ENCODE measurements at places on chromosomes 11 and 22. TPM values are rescaled to one million over a fixed set of nuclear protein-coding genes. Genes with fewer than 3 reads are reported as not detected.

DNA sequence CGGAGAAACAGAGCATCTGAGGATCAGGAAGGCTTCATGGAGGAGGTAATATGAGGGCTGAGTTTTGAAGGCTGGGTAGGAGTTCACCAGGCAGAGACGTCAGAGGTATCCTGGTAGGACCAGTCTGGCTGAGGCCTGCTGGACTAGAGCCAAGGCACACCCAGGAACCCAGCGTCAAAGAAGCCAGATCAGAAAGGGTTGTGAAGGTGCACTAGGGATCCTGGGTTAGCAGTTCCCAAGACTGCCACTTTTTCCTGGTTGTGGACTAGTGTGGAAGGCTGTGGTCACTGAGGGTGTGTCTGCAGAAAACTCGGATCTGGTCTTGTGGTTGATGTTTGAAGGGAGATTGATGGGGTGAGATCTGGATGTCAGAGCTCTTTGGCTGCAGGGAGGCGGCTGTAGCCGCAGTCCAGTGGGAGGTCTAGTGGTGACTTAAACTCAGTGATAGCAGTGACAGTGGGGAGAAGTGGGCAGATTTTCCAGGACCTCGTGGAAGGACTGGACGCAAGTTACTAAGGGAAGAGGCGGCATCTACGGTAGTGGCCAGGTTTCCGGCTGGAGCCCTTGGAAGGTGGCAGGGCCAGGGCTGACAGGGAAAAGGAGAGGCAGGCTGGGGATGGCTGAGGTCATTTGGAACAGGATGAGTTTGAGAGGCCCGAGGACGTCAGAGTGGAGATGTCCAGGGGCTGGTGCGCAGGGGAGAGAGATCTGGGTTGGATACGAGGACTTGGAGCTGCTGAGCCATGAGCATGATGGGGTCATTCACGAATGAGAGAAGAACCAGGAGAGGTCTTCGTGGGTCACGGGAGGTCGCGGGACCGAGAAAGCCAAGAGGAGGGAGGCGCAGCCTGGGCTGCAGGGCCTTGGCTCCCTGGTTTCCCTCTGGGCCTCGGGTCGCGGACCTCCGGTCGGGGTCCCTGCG lies 10.9 kb downstream of the RELA start:
- ATAC-seq = peak; percentile 61

GRCh38 chr22:36164621-36165020 lies 4.1 kb upstream of the APOL3 start:
- no peak for ATAC-seq

- no peak for ATAC-seq
Measured at GRCh38 chr11:60059052-60059451, 2.6 kb downstream of the MS4A3 start.

Gene GRM5
- not detected for total RNA-seq

Gene MAP6
- 0.32 TPM for total RNA-seq

GRCh38 chr11:67002297-67002913 lies 20.5 kb upstream of the SYT12 start:
- no peak for ATAC-seq

Gene RELA
- total RNA-seq = 50.3 TPM
